ENCODE measurements at places on chromosomes 3 and 15.

- DNase-seq, result no peak
Observed at GRCh38 chr15:53841651-53842050, 82.2 kb upstream of the WDR72 start.

GRCh38 chr3:30508339-30508738, 98.1 kb upstream of the TGFBR2 start:
- no peak for DNase-seq

DNA sequence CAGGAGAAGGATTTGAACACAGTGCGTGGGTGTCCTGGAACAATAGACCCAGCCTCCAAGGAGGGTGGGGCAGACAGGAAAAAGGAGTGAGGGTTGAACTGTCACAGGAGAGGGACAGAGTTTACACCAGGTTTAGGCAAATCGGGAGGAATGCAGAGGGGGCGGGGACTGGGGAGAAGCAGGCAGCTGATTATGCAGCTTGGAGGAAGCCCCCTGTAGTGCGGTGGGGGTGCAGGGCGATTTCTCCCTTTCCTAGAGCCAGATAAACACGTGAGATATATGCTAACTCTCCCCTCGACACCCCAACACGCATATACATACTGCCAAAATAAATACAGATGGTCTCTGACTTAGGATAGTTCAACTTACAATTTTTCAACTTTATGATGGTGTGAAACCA, 108.6 kb upstream of the PRR20G start:
- DNase-seq, result no peak

- no peak for DNase-seq
Observed at GRCh38 chr3:81516042-81516441, 245.4 kb downstream of the GBE1 start.

GRCh38 chr3:149501524-149501923, 27.0 kb downstream of the TM4SF4 start:
- no peak for DNase-seq

DNA sequence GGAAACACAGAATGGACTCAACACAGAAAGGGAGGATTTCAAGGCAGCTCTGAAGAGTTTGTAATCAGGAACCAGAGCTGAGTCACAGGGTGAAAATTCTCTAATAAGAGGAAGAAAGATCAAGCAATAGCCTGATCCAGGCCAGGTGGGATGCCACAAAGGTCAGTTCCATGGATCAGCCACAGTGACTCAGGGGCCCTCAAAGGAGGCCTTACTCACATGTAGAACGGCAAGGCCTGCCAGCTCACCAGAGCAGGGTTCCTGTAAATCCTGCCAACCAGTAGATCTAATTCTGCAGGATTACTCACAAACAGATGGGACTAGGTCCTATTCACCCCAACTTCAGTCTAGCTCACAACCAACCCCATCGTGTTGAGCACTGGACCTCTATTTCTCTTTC, 78.3 kb upstream of the PPP2R3A start:
- DNase-seq, result no peak

DNA sequence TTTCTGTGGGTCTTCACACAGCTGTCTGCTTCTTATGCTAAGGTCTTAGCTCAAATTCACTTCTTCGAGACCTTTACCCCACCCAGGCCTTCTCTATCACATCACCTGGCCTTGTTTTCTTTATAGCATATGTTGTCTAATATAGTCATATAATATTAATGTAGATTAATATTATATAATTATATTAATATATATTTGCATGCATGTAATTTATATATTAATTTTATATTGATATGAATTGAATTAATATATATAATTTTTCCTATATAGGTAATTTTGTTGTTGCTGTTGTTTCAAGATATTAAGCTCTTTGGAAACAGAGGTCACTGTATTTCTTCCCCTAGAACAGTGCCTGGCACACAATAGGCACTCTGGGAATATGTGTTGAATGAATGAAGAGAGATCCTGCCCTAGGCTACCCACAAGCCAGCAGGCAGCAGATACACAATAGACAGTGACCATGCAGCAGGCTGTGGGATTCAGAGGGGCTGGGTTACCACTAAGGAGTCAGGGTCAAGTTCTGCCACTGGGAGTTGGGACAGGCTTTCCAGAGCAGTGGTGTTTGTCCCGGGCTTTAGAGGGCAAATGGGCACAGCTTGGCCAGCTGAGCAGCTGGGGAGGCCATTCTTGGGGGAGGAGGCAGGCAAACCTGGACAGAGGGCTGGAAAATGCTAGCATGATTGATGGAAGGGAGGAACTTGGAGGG, 126.3 kb downstream of the DNAJB8 start:
- no peak for DNase-seq

DNA sequence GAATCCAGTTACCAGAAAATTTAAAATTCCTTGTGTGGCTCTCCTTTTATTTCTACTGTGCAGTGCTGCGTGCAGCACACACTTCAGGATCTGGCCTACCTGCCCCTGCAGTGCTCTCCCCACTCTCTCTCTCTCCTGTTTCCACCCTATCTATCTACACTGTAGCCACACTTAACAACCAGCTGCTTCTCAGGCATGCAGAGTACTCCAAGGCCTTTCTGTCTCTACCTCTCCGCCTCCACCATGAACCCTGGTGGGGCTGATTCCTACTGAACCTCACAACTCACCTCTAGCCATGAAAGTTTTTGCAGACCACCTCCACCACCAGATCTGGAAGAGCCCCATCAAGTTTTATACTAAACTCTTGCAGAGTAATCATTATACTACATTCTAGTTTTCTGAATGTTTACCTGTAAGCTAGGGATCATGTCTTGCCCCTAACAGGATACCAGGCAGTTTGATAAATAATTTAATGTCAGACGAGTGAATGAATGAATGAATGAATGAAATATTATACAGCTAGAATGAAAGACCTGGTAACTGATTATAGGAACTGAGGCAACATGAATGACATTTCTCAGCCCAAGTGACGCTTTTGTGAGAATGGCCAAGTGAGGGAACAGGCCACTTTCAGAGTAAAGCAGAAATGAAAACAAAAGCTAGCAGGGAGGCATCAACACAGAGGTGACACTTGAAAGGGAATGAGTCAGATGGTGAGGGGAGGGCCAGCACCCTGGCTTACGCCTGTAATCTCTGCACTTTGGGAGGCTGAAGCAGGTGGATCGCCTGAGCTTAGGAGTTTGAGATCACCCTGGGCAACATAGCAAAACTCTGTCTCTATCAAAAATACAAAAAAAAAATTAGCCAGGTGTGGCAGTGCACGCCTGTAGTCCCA, 363.5 kb downstream of the FOXP1 start:
- no peak for DNase-seq

DNA sequence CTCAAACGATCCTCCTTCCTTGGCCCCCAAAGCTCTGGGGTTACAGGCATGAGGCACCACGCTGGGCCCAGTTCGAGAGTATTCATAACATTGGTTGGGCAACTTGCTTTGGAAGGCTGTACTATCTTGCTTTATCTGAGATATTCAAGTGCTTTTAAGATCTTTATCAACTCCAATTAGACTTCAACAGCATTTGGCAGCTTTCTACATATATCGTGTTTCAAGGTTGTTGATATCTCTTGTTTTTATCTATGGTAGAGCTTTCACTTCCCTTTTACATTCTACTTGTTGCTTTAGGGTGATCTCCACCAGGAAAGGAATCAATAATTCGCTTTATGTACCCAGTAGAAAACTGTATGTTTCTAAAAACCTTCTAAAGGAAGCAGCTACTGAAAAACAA, 395.3 kb downstream of the IL5RA start:
- no peak for DNase-seq

DNA sequence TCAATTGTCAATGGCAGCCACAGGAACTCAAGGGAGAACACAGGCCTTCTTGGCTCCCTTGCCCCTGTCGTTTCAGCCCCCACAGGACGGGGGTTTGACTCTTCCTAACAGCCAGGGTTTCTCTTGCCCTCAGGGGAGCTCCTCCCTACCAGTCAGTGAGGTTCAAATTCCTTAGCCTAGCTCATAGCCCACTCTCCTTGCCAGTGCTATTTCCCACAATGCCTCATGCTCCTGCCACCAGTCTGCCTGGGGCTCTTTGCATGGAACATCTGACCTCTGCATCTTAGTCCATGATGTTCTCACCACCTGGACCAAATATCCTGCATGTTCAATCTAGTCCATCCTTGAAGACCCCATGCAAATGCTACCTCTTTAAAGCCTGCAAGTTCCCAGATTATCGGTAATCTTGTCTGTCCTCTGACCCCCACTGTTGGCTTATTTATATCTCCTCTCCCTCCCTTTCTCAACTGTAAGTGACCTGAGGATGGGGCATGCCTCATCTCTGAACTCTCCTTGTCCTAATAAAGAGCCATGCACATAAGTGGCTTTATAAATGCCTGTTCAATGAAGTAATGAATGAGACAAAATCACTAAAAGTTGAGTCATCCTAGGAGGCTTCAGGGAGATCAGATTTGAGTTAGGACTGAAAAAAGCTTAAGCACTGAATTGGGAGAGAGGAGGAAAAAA, 78.0 kb downstream of the MYO1E start:
- DNase-seq, result no peak

GRCh38 chr3:141482245-141482922, 4.4 kb upstream of the RASA2 start:
- DNase-seq, result no peak

GRCh38 chr3:66673293-66673692, 172.5 kb upstream of the LRIG1 start:
- no peak for DNase-seq

DNA sequence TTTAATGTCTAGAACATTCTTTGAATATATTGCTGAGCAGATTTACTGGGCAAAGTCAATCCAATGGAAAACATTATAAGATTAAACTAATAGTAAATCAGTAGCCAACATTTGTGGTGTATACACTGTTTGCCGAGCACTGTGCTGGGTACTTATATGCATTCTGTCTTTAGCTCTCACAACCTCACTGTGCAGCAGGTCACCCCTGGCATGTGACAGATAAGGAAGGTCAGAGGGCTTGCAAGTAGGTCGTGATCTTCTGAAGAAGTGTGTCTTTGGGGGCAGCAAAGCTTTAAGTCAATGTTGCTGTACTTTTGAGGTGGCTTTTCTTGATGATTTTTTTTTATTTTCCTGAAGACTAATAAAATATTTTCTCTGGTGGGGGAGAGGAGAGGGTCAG, 62.2 kb downstream of the TCAIM start:
- DNase-seq, result no peak

GRCh38 chr15:62658498-62658897, 384.0 kb upstream of the TPM1 start:
- no peak for DNase-seq

GRCh38 chr3:11244121-11244677, 28.0 kb upstream of the ATG7 start:
- no peak for DNase-seq

DNA sequence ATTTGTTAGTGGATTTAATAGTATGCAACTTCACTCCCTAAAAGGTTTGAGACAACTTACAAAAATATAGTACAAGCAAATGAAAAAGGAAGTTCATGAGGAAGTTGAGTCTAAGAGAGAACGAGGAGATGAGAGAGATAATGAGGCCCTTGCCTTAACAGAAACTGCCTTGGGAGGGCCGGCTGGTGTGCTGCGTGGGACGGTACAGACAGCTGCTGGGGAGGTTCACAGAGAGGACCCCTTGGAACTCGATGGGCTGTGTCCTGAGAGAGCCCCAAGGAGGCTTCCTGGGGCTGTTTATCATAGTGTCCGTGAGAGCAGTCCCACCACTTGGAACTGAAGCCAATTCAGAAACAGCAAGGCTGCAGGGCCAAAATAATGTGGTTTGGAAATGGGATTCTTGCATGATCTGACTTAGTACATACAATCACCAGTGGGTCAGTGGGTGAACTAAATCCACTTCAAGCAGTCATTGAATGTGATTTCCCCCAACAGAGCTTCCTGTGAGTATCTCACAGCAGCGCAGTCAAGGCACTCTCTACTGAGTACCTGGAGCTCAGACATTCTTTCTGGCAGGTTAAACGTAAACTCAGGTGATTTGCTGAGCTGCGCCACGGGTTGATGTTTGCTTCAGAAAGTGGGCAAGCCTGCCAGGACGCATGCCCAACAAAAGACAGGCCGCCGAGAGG, 90.8 kb downstream of the CRTC3 start:
- no peak for DNase-seq

Data from activated naive CD4-positive, alpha-beta T cell (primary cell).